NCI-H510A (cell line): ENCODE measurements at places on chromosomes 1 and 21.

DNA sequence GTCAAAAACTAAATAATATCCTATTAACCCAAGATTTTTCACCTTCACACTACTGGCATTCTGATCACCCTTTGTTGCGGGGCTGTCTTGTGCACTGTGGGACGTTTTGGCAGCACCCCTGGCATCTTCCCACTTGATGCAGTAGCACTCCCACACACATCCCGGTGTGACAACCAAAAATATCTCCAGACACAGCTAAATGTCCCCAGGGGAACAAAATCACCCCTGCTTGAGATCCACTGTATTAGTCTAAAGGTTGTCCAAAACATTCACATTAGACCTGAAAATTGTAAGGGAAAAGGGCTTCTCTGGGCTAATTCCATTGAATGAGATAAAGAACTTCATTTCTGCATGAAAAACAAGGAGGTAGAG lies 37.8 kb downstream of the PLEKHO1 start:
- no peak for DNase-seq

DNA sequence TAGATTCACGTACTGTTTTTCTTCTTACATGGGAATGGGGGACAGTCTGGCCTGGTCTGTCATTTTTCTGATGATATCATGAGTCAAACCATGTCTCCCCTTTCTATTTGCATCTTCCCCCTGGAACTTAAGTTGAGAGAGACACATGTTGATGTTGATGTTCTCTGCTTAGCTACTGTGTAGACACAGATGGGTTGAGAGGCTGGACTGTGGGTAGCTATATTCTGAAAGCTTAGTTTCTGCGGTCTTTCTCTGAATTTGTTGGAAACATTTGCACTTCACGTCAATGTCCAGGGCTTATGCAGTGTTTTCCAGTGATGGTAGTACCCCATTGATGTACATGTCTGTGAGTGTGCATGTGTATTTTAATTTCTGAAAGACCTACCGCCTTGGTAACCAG lies 58.2 kb downstream of the FCRL5 start:
- DNase-seq = no peak

DNA sequence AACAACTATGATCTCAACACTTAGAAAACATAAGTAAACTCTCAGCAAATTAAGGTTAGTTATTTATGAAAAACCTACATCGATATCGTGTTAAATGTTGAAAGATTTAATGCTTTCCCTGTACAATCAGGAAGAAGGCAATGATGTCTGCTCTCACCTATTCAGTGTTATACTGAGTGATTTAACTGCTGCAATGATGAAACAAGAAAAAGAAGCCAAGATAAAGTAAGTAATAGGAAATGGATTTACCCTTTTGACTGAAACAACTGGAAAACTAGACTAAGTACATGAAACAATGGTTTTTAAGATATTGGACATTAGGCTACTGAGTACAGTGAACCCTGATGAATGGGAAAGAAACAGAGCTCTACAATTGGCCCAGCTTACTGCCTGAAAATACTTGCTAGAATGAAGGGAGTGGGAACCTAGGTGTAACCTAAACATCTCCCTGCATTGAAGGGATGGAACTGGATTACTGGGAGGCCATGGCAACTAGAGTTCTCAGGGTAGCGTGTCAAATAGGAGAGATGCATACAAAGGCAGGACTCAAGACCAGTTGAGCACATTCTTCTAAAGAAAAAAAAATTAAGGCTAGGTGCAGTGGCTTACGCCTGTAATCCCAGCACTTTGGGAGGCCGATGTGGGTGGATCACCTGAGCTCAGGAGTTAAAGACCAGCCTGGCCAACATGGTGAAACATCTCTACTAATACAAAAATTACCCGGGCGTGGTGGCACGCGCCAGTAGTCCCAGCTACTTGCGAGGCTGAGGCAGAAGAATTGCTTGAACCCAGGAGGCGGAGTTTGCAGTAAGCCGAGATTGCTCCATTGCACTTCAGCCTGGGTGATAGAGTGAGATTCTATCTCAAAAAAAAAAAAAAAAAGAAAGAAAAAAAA lies 37.3 kb downstream of the SNRPE start:
- DNase-seq = no peak

DNA sequence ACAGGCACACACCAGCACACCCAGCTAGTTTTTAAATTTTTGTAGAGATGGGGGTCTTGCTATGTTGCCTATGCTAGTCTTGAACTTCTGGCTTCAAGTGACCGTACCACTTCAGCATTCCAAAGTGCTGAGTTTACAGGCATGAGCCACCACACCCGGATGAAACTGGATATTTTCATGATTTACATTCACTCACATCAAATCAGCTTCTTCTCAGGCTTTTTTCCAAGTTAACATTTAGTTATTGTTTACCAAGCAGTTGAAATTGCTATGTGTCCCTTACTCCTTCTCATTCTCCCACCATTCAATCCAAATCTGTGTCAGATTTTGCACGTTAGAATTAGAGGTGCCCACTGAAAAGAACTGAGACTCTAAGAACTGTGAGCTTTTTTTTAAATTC lies 18.4 kb downstream of the RIT1 start:
- no peak for DNase-seq

DNA sequence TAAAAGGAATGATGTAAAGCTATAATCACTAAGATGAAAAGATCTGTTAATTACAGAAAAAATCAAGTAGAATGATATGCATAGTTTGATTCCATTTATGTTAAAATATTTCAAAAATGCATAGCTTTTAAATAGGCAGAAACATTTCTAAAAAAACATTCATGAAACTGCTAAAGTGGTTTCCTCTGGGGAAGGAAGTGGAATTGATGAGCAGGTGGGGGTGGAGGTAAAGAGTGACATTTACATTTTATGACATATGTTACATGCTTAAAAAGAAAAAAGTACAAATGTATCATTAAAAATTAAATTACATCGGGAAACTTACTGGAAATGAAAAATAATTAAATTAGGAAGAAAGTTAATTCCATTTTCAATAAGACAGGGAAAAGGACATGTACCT lies 42.8 kb upstream of the JAK1 start:
- DNase-seq = no peak
